Stimulated activated CD4-positive, alpha-beta T cell treated with anti-CD3 and anti-CD28 coated beads, TNF-alpha, amount 100 ng/mL, for 4 hours (primary cell): ENCODE measurements at places on chromosomes 6 and 20.
A peak's percentile ranks its signal among the peaks of the same experiment; 100 is the strongest.

- DNase-seq, result no peak
These were observed 187.2 kb downstream of the TFAP2C start for GRCh38 chr20:56816349-56816748.

GRCh38 chr6:134979142-134979541 lies 29.2 kb upstream of the ALDH8A1 start:
- no peak for DNase-seq

GRCh38 chr20:51759769-51760510 lies 8.2 kb downstream of the ATP9A start:
- DNase-seq, result no peak

- no peak for DNase-seq
These were observed 41.8 kb upstream of the NT5E start for GRCh38 chr6:85408039-85408438.

DNA sequence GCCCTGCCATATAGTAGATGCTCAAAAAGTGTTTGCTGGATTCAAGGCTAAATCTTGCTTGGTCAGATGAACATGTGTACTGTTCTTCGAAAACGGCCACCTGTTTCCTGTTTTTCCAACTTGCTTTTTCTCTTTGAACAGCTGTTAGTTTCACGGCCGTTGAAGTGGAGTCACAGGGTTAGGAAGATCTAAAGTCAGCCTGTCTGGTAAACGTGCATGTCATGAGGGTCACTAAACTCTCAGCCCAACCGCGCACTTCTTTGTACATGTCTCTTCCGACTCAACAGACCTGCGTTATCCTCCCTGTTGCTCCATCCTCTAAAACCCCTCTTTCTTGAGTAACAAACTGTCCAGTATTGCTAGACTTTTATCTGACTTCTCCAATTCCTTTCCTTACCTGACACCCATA lies 93.2 kb upstream of the MAN1A1 start:
- DNase-seq, result no peak

GRCh38 chr6:86502497-86502896 lies 434.8 kb upstream of the HTR1E start:
- DNase-seq, result no peak

GRCh38 chr6:81262656-81263055 lies 489.8 kb downstream of the TENT5A start:
- DNase-seq, result no peak

- DNase-seq, result peak; percentile 49
These were observed 74.0 kb downstream of the SSR1 start for GRCh38 chr6:7238900-7239589.

- DNase-seq, result peak; percentile 57
These were observed at the start of gene AAR2 for GRCh38 chr20:36235892-36236785. Gene AAR2, plus strand, starts transcription at chr20:36236478. Its CDS starts 3,391 bp downstream, at chr20:36239869.

GRCh38 chr20:17503301-17504065 lies 27.7 kb downstream of the BFSP1 start:
- DNase-seq, result no peak

DNA sequence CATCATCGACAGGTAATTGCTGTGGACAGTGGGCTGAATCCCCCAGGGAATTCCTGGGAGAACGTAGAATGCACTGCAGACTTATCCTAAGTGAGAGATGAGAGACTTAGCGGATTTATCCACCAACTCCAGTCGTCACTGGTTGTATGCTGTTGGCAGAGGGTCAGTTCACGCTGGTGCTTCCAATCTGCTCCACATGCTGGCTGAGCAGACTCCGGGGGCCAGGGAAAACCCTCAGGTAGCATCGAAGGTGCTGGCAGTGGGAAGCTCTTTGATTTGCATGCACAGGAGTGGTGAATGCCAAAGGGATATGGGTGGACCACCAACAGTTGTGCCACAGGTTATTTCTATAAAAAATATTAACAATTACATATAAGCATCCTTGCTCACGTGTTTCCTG lies 20.2 kb downstream of the TTLL9 start:
- no peak for DNase-seq

DNA sequence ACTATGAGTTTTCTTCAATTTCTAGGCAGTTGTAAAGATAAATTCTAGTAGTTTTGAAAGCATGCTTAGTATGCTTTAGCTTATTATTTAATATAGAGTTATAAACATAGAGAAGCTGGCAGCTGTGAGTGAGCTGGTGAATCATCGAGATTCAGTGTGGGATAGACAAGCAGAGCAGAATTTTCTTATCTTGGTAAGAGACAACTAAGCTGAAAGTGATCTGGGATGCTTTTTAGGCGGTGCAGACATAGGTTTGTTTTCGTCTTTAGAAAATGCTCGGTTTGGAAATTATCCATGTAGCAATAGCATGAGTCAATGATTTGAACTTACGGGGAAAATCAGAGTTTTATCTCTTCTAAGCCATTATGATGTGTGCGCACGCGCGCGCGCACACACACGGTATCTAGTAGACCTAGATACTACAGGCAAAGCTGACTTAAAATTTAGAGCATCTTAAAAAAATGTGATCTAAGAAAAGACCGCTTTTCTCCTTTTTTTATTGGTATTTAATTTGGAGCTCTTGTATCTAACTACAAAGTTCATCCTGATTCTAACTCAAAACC lies 128.3 kb upstream of the MAP3K7 start:
- no peak for DNase-seq

- no peak for DNase-seq
These were observed 373.2 kb upstream of the ID4 start for GRCh38 chr6:19463925-19464324.

GRCh38 chr20:50226093-50226974 lies 35.7 kb downstream of the CEBPB start:
- no peak for DNase-seq

- no peak for DNase-seq
These were observed 45.2 kb upstream of the KCNK16 start for GRCh38 chr6:39367700-39368099.

GRCh38 chr6:25692472-25692871 lies 40.5 kb downstream of the SCGN start:
- DNase-seq, result no peak

DNA sequence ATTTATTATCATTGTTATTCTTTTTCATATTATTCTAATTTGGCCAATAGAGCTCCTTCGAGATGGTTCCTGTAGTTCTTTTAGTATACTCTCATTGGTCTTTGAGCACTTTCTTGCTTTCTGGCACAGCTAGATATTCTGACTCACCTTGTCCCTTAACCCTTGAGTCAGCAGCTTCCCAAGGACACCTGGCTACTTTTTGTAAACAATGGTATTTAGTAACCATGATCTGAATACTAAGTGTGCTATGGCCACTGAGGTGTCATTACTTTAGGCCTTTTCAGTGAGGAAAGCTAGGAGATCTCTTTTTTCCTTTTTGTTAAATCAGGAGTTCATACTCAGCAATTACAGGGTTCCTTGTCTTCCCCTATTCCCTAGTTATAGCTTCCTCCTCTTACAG lies 126.5 kb upstream of the CITED2 start:
- no peak for DNase-seq

DNA sequence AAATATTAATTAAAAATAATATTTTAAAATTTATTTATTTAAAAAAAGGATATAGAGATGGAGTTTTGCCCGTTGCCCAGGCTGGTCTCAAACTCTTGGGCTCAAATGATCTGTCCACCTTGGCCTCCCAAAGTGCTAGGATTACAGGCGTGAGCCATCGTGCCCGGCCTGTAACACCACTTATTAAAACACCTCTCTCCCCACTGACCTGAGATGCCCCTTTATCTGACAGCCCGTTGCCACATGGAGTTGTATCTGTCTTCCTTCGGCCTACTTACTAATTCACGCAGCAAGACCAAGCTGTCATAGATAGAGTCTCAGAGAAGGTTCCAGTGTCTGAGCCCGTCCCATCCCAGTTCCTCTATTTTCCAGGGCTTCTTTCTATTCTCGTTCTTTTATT lies 30.7 kb downstream of the KIF25 start:
- no peak for DNase-seq

GRCh38 chr6:4943716-4944115 lies 60.1 kb downstream of the RPP40 start:
- no peak for DNase-seq

- DNase-seq, result no peak
These were observed 34.9 kb upstream of the HEY2 start for GRCh38 chr6:125714441-125715090.

DNA sequence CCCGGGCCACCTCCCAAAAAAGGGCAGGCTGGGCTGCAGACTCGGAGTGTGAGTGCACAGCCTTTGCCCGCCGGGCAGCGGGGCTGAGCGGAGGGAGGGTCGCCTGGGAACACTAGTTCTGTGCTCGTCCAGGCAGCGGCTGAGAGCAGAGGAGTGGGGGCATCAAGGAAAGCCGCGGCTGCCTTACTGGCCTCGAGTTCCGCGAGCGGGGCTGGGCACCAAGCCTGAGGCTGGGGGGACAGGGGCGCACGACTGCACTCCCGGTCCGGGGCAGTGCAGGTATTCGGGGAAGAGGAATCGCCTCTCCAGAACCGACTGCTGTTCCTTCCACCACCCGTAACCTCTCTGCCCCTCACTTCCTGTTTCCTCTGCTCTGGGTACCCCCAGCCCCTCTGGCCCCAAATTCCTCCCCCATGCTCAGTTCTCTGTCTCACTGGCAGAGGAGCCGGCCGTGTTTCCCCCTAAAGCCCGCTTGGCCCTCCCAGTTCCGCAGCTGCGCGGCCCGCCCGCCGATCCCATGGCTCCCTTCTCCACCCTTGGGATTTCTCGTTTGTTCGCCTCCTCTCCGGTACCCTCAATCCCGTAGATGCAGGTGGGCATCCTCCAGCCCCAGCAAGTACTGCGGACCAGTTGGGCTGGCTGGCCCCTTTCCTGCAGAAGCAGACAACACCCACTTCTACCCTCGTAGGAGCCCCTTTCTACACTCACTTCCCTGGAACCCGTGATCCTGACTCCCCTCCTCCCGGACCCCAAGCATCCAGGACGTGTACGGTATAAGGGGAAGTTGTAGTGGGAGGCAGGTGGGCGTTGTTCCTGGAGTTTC lies 5.1 kb downstream of the RING1 start:
- DNase-seq, result no peak

DNA sequence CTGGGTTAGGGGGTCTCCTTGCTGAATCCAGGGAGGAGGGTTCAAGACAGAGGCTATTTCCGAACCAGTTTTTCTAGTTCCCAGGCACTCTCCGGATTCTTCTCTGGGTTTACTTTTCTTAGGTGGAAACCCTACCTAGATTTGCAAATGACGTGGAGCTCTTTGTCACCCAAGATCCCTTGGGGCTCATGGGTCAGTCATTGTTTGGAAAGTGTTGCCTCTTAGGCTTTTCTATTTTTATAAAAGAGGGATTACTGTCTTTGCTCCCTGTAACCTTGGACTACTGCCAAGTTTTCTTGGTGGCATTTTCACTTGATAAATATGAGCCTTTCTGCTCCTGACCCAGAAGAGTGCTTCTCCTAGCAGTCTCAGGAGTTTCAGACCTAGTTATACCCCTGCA lies 33.6 kb downstream of the FAM209B start:
- no peak for DNase-seq

GRCh38 chr6:91142154-91142553 lies 555.3 kb upstream of the MAP3K7 start:
- no peak for DNase-seq

- DNase-seq, result no peak
These were observed 12.8 kb upstream of the PGC start for GRCh38 chr6:41759905-41760579.

DNA sequence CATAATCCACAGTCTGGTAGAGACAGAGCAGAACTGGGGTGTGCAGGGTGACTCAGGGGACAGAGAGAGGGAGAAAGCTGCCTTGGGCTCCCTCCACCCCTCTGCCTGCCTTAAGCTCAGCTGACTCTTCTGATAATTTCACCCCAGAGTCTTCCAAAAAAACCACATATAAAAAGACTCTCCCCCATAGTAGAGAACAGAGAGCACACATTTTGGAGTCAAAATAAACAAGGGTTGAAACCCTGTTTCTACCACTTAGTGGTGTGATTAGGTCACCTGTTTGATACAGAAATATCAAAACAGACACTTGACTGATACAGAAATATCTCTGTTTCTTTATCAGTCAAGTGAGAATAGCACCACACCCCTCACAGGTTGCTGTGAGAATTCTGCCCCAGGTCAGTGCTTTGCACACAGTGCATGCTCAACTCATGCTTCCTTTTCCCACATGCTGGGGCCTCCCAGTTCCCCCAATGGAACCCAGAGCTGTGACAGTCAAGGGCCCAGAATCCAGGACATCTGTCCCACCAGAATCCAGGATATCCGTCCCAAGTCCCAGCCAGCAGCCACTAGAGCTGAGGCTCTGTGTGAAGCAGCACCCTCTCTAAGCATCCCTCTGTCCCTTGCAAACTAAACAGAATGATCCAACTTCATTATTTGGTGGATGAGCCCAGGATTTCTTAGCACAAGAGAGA lies 1.2 kb downstream of the TREML2 start:
- no peak for DNase-seq

DNA sequence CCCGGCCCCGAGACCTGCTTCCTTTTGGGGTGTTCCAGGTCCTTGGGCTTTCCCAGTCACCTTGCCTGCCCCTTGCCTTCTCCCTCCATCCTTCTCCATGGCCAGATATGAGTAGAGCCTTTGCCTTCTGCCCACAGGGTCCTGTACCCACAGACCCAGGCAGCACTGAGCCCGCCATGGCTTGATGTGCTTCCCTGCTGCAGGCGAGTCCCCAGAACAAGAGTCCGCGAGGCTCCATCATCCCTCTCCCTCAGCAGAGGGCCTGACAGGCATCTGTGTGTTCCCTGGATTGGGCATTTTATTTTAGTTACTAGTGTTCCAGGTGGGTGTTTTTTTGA lies 21.9 kb downstream of the PYGB start:
- DNase-seq, result no peak

GRCh38 chr6:143941852-143942627 lies 66.0 kb downstream of the PLAGL1 start:
- DNase-seq, result peak; percentile 28

DNA sequence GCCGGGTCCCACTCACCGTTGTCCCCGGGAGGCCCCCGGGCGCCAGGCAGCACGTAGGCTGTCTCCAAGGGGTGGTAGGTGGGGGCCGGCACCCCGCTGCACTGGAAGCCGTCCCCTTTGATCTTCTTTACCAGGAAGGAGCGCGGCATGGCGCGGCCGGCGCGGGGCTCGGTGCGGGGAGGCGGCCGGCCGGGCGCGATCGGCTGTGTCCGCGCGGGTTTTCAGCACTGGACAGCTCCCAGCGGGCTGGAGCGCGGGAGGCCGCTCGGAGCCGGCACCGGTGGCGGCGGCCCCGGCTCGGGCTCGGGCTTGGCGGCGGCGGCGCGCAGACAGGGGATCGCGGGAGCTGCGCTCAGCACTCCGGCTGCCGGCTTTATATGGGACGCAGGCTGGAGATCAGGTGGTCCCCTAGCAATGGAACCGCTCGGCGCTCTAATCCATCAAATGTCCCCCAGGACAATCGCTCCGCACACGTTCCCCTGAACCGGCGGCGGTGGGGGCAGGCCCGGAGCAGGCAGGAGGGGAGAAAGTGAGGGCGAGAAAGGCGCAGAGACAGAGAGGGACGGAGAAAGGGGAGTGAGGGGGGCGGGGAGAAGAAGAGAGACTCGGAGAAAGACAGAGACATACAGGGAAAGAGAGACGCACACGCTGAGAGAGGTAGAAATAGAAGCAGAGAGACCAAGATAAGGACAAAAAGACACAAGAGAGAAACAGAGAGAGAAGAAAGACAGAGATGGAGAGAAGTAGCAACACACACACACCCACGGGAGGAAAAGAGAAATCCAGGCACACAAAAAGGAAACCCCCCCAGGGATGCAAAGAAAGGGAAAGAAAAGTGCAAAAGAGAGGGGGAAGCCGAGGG lies at the start of gene SCRT2:
TSS of gene SCRT2 (minus strand) at position 350 of the 862 bp plus-strand sequence. CDS start at position 149, 201 bp downstream.
- DNase-seq, result peak; percentile 39

- DNase-seq, result no peak
These were observed 1.1 kb downstream of the SPTLC3 start for GRCh38 chr20:13009682-13010406.

- DNase-seq, result no peak
These were observed 5.6 kb upstream of the IFNGR1 start for GRCh38 chr6:137224799-137225198.
